Activated CD4-positive, alpha-beta T cell treated with anti-CD3 and anti-CD28 coated beads for 24 hours (primary cell): ENCODE measurements at places on chromosomes 3 and 15.

GRCh38 chr15:78265752-78266224 is 1.4 kb downstream of the DNAJA4 start:
- no peak for DNase-seq

DNA sequence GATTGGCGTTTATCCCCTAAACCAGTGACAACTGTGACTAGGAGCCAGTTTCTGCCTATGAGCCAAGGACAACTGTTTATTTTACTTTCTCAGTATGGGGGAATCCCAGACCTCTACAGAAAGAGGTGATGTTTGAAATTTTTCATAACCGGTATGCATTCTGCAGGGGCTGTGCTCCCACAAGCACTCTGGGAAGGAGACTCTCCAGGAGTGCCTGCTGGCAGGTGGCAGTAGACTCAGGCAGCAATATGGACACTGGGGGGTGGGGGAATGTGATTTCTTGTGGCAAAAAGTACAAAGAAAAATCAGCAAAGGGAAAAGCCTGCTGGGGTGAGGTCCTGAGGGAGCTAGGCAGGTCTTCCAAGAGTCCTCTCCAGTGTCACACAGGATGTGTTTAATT is 5.9 kb downstream of the TGM4 start:
- DNase-seq = no peak

- no peak for DNase-seq
Measured at GRCh38 chr15:101143321-101143720, 108.5 kb downstream of the CHSY1 start.

DNA sequence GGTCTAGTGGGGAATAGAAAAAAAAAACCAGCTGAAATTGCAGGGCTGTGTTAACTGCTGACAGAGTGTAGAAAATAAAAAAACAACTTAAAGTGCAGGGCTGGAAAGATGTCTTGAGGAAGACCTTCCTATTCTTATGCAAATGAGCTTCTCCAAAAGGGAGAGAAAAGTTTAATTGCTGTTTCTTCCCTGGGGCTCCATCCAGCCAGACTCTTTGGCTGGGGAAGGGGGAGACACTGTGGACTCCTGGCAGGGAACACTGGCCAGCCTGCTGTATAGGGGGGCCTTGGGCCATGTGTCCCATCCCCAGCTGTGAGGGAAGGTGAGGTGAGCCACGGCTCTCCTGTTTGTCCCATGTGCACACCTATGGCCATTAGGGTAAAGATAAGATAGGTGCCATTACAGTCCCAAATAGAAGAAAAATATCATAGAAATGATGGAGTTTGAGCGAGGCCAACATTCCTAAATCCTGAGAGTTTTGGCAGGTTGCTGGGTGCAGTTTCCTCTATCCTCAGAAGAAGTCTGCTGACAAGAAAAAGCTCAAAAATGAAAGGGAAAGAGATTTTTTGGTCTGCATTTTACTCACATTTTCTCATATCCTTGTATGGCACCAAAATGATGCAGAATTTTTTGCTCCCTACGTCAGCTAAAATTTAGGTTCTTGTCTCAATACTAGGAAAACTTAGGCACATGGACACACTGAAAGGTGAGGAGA is 901.7 kb downstream of the PLOD2 start:
- DNase-seq = no peak

GRCh38 chr15:78263351-78263781 is 996 bp upstream of the DNAJA4 start:
- no peak for DNase-seq

DNA sequence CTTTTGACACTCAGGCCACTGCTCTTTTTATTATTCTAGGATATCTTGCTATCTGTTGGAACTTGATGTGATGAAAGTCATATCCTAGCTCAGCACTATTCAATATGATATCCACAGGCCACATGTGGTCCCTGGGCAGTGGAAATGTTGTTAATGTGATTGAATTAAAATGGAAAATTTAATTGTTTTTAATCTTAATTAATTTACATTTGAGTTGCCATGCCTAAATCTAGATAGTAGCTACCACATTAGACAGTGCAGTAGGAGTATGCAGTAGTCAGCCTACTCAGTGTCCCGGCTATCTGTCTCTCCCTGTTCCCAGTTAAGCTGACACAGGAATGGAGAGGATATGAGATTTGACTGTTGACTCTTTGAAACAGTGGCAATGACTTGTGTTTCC is 460.2 kb downstream of the GBE1 start:
- no peak for DNase-seq

GRCh38 chr3:119856695-119857094 is 74.8 kb downstream of the NR1I2 start:
- DNase-seq = no peak

- DNase-seq = no peak
Measured at GRCh38 chr3:169266351-169266750, 397.2 kb downstream of the MECOM start.

DNA sequence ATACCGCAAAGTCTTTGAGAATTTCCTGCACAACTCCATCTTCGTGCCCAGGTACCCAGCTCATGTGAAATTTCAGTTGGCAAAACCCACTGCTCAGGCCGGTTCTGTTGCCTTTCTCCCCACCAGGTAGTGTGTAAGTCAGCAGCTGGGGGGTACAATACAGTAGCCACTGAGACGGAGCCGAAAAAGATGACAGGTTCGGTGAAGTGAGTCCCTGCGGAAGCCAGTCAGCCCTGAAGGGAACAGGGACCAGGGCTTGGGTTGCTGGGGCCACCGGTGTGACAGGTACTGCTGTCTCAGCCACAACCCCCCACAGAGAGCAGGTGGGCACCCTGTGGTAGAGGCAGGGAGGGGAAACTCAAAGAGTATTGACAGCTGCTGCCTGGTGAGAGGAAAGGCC is 90.8 kb downstream of the PGPEP1L start:
- no peak for DNase-seq

- DNase-seq = no peak
Measured at GRCh38 chr15:40582726-40583246, 11.3 kb upstream of the KNL1 start.

DNA sequence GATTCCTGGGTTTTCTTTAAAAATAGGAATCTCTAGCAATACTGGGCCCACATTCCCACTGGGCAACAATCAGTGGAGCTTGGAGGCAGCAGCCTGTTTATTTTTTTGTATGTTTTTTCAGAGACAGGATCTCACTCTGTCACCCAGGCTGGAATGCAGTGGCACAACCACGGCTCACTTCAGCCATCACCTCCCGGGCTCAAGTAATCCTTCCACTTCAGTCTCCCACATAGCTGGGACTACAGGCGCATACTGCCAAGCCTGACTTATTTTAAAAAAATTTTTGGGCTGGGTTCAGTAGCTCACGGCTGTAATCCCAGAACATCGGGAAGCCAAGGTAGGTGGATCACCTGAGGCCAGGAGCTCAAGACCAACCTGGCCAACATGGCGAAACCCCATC is 29.1 kb upstream of the GNB5 start:
- no peak for DNase-seq

DNA sequence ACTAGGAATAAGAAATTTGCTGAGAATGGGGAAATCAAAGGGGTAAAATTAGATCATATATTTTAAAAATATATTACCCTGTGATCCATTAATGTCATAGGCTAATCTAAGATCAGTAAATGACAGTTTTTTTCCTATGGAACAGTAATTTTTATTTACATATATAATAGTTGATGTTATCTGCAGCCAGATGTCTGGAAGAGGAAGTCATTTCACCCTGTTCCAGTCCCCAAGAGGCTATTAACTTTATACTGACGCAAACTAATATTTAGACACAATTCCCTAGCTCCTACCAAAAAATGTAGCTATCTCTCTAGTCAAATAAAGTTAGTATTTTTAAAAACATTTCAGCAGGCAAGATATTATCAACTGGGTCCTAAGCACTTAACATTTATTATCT is 558.0 kb downstream of the MECOM start:
- no peak for DNase-seq

DNA sequence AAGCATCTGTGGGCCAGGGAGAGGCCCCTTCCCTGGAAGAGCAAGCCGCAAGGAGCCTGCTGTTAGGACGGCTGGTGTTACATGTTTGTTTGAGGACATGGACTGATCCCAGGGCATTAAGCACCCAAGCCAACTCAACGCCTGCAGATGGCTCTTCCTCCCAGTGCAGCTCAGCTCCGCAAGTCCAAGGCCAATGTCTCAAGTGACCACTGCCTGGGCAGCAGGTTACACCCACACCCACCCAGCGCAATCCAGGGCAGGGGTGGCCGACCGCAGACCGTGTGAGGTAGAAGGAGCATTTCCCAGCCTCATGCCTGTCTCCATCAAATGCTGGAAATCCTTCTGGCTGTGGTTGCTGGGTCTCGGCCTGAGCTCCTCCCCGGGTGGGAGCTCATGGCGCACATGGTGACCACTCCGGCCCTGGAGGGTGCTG is 14.5 kb downstream of the GP5 start:
- DNase-seq = no peak

DNA sequence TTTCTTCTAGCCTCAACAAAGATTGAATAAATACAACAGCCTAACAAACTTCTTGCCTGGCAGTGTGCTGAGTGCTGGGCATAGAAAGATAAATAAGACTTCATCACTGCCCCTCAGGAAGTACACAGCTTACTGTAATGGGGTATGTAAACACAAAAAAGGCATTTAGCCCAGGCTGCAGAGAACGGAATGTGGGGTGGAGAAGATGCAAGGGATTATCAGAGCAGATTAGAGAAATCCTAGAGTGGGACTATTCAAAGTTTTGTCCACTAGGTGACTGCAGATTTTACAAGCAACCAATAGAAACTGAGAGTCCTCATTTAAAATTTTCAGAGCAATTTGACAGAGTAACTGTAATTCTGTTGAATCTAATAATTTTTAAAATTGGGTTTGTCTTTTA is 35.4 kb upstream of the TSC22D2 start:
- DNase-seq = no peak

DNA sequence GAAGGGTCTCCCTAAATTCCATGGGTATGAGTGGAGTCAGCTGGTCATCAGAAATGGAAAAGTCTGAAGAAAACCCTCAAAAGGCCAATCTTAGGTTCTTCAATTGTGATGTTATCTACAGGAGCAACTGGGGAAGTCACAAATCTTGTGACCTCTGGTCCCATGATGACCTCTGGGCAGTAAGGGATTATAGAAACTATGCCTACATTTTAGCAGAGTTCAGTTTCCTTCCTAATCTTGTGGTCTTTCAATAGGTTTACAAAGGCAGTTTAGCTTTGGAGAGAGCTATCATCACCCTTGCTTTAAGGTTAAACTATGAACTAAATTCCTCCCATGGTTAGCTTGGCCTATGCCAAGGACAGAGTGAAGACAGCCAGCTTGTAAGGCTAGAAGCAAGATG is 225.1 kb downstream of the DPH6 start:
- DNase-seq = no peak

DNA sequence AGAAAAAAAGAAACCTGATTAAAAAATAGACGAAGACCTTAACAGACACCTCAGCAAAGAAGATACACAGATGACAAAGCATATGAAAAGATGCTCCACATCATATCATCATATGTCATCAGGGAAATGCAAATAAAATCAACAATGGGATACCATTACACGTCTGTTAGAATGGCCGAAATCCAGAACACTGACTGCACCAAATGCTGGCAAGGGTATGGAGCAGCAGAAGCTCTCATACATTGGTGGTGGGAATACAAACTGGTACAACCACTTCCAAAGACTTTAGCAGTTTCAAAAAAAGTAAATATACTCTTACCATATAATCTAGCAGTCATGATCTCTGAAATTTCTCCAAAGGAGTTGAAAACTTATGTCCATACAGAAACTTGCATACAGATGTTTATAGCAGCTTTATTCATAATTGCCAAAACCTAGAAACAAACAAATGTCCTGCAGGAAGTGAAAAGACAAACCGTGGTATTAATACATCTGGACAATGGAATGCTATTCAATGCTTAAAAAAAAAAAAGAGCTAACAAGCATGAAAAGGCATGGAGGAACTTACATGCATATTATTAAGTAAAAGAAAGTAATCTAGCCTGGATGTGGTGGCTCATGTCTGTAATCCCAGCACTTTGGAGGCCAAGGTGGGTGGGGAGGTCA is 107.4 kb downstream of the HES1 start:
- no peak for DNase-seq

DNA sequence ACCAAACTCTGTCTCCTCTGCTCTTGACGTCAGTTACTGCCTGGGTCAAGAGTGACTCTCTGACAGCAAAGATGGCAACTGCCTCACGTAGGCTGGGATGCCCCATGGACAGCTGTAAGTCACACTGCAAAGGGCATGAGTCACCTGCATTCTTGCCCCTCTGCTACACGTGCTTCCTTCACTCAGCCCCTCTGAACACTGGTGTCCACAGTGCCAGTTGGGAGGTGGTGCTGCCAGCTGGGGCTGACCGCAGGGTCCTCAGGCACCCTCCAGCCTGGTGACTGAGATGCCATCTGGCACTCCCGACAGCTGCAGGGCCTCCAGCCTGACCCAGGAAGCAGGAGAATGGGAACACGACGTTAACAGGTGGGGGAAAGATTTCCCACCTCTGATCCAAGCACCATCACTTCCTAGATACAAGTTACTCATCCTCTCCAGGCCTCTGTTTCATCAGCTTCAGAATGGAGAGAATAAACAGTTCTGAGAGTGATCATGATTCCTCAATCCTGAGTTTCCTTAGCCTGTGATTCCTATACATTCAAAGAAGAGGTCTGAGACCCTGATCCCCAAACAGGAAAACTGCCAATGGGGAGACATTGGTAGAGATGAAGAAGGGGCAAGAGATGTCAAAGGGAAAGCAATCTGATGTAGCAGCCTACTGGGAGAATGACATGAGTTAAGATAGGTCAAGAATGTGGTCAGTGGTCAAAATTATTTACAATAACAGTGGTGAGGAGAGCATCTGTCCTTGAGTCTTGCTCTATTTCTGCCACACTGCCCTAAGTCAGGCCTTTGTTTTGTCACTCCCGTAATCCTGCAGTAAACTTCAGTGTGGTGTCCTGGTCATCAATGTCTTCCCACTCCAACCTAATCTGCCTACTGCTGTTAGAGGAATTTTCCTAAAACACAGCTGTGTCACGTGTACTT is 86.1 kb upstream of the BCL6 start:
- DNase-seq = no peak

DNA sequence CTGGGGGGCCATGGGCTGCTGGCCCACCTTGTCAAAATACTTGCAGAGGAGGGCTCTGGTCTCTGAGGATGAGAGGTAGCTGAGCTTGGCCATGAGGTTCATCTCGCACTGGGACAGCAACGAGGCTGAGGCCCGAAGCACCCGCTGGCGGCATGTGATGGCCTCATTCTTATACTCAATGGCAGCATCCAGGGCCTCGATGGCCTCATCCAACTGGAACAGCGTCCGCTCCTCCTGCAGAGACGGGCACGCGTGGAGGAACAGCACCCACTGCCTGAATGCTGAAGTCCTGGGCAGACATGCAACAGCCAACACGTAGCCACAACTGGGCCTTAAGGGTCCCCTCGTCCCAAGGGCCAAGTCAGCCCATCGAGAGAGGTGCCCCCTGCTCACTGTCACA is 25.0 kb downstream of the KIF7 start:
- DNase-seq = no peak

GRCh38 chr3:79488407-79488806 is 279.4 kb downstream of the ROBO1 start:
- no peak for DNase-seq
